ENCODE measurements at places on chromosomes 13 and 19. TPM values are rescaled to one million over a fixed set of nuclear protein-coding genes. Genes with fewer than 3 reads are reported as not detected.

Gene ATP7B
- 15.8 TPM for polyA plus RNA-seq

DNA sequence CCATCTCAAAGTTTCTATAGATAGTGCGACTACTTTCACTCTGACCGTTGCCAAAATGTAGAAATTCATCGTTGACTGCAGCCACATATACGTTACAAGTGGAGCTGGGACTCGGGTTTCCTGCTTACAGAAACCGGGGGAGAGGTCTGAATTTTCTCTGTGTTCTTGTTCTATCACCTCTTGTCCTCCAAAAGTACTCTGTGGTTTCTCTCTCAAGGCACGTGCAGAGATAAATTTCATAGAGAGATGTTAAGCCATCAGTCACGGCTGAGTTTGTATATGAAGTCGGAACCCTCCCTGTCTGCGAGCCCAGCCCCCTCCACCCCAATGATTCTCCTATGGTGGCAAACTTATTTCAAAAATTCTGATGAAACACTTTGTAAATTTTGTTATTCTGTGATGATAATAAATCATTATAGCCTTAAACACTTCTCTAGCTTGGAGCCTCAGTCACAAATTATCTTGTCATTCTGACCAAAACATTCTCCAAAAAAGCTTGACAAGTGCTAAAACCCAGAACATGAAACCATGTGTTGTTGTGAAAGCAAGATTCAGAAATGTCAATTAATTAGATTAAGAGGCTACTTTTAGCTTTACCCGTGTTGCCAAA lies 87.5 kb downstream of the TSHZ3 start:
- no peak for DNase-seq

- no peak for DNase-seq
Measured at GRCh38 chr19:14413693-14414181, 5.4 kb downstream of the DDX39A start.

DNA sequence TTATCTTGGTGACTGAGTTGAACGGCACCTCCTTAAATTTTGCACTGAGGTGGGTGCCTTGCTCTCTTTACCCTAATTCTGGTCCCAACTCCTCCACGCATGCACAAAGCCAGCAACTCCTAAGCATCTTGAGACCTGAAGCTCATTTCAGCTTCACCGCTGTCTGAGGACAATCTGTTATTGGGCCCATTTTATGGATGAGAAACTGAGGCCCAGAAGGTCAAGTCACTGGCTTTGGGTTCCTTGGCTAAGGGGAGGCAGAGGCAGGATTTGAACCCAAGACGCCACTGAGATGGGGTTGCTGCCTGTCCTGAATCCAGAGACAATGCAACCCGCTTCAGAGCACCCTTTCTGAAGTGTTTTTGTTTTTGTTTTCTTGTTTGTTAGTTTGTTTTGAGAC lies 22.7 kb downstream of the TINCR start:
- no peak for DNase-seq

- no peak for DNase-seq
Measured at GRCh38 chr13:72489751-72490150, 237.7 kb downstream of the MZT1 start.

- no peak for DNase-seq
Measured at GRCh38 chr19:8530061-8530679, 16.2 kb upstream of the ZNF414 start.

Gene RNF17
- polyA plus RNA-seq, result not detected

GRCh38 chr13:76522083-76522755 lies 364.0 kb downstream of the KCTD12 start:
- no peak for DNase-seq

Gene WDR87
- polyA plus RNA-seq, result not detected

DNA sequence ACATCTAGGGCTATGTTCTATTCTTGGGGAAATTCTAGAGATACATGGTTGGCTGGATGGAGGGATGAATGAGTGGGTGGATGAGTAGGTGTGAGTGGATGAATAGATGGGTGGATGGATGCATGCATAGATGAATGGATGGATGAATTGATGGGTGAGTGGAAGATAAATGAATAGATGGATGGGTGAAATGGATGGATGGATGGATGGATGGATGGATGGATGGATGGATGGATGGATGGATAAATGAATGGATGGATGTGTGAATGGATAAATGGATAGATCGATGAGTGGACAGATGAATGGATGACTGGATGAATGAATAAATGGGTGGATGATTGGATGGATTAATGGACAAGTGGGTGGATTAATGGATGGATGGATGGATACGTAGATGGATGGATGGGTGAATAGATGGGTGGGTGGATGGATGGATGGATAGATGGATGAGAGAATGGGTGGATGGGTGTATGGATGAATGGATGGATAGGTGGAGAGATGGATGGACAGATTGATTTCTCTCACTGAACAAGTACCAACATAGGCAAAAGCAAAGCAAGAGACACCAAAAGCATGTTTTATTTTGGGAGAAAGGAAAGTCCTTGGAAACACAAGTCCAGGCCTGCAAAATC lies 143.2 kb downstream of the TSHZ3 start:
- DNase-seq, result no peak

GRCh38 chr19:33379151-33379829 lies 5.8 kb downstream of the CEBPG start:
- no peak for DNase-seq

- DNase-seq, result no peak
Measured at GRCh38 chr13:20441056-20441455, 84.6 kb downstream of the CRYL1 start.

Gene MEF2B
- 1.7 TPM for polyA plus RNA-seq

Gene MBD3L2
- polyA plus RNA-seq, result not detected

Gene ZNF730
- polyA plus RNA-seq, result 5.7 TPM

GRCh38 chr19:49983645-49984229 lies 22.8 kb upstream of the SIGLEC11 start:
- no peak for DNase-seq

Gene EPSTI1
- polyA plus RNA-seq, result 14.8 TPM

Gene APOC1
- polyA plus RNA-seq, result 10.5 TPM

GRCh38 chr13:22801402-22802003 lies 379.3 kb upstream of the SGCG start:
- no peak for DNase-seq

- peak; percentile 19 for DNase-seq
Measured at GRCh38 chr13:41054212-41054877, 7.0 kb upstream of the WBP4 start.

DNA sequence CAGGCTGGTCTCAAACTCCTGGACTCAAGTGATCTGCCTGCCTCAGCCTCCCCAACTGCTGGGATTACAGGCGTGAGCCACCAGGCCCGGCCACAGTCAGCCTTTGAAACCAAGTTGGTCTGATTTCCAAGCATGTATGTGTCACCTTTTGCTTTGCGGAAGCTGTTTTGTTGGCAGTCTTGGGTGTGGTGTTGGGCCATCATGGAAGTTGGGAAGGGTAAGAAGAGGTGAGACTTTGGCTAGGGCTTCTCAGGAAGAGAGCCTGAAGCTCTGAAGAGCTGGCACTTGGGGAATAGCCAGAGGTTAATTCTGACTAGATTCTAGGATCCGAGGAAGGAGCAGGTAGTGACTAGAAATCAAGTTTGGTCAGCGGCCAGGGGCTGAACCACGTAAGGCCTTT lies 2.8 kb downstream of the RSPH6A start:
- DNase-seq, result no peak

- no peak for DNase-seq
Measured at GRCh38 chr19:47447470-47448359, 24.0 kb downstream of the SLC8A2 start.

Gene NOTCH3
- polyA plus RNA-seq, result 105 TPM

DNA sequence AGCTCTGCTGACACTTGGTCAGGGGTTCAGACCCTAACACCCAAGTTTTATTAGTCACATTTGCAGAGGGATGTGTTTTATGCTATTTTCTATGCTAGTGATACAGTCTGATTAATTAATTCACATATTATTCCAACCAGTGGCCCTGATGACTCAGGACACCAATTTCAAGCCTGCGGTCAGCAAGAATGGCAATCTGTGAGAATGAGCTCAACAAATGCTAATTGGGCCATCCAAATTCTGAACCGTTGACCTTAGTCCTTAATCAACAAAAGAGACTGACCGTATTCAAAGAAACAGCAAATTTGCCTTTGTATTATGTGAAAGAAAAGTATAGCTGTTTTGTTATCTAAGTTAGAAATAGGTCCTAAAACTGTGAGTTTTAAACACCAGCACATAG lies 9.6 kb upstream of the KL start:
- no peak for DNase-seq

Gene ITGBL1
- 0.45 TPM for polyA plus RNA-seq

- no peak for DNase-seq
Measured at GRCh38 chr13:58598241-58598640, 966.7 kb downstream of the PCDH17 start.

DNA sequence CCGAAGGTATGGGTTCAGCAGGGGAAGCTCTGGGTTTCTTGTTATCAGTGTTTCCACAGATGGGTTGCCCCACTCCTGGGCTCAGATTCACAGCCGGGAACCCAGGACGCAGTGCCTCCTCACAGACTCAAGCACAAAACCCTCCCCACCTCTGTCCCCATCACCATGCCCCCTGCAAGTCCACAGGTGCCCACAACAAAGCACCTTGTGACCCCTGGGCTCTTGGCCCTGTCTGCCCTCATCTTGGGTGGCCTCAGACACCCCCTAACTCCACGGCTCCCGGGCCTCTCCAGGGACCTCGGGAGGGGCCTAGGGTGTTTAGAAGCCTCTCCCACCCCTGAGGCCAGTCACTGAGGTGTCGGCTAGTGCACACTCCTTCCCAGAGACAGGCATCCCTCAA lies 231.7 kb downstream of the TUBA3C start:
- no peak for DNase-seq

- no peak for DNase-seq
Measured at GRCh38 chr13:51465124-51465523, 12.3 kb upstream of the INTS6 start.

DNA sequence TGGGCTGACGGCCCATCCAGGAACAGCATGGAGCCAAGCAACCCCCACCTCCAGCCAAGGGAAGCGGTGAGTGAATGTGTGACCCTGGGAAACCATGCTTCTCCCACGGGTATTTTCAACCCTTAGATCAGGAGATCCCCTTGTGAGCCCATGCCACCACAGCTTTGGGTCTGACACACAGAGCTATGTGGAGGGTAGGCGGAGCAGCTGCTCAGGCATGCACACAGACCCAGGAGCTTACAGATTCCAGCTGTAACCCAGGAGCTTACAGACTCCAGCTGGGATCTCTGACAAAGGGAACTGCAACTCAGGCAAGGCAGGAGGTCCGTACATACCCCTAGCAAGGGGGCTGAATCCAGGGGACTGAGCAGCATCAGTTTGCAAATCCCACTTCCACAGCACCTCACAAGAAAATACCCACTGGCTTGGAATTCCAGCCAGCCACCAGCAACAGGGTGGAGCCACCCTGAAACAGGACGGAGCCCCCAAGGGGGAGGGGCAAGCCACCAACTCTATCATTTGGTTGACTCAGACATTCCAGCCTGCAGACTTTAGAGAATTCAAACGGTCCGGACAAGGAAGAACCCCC lies 40.8 kb upstream of the RFXAP start:
- peak; percentile 59 for DNase-seq
